Caki2 (cell line): ENCODE measurements at places on chromosomes 2 and 18.

GRCh38 chr2:176589287-176589686, 320.0 kb downstream of the MTX2 start:
- no peak for DNase-seq

- peak; percentile 10 for DNase-seq
These were observed 688 bp downstream of the MAPRE2 start for GRCh38 chr18:35041815-35042387.

DNA sequence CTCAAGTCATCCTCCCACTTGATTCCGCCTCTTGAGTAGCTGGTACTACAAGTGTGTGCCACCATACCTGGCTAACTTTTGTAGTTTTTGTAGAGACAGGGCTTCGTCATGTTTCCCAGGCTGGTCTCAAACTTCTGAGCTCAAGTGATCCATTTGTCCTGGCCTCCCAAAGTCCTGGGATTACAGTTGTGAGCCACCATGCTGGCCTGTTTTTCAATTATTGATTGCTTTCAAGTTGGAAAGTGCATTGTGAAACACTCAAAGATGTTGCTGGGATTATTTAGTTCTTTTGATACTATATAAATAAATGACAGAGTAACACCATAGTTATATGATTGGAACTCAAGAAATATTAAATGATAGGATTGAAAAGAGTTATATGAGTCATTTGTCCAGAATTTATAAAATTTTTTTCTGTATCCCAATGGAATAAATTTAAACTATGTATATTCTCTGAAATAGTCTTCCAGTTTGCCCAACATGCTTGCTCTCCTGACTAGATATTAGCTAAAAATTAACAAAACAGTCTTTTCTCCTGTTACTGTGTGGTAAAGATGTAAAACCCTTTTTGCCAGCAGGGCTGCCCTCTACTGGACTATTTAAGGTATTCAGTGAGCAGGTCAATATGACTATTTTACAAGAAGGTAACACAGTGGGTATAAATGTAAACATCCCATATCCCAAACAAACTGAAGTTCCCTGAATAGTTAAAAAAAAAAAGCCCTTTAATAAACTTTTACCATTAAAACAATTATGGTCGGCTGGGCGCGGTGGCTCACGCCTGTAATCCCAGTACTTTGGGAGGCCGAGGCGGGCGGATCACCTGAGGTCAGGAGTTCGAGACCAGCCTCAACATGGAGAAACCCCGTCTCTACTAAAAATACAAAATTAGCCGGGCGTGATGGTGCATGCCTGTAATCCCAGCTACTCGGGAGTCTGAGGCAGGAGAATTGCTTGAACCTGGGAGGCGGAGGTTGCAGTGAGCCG, 42.7 kb downstream of the ACSL3 start:
- DNase-seq = peak; percentile 44

- no peak for DNase-seq
These were observed 21.1 kb upstream of the CHMP3 start for GRCh38 chr2:86584151-86584913.

DNA sequence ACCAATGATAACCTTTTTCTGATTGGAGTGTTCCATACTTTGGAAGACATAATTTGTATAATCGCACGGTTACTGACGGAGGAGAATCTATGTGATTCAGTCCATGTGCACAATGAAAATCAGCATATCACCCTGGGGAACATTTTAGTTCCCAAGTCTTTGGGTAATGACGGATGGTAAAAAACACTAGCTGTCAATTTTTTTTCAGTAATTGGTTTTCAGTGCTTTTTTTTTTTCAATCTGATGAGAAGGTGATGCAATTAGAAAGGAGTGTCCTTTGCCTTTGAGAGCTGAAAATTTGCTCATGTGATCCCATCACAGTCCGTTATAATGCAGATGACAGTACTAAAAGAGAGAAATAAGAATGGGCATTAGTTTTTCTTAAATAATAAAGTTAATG, 51.9 kb upstream of the THOC1 start:
- DNase-seq = no peak

DNA sequence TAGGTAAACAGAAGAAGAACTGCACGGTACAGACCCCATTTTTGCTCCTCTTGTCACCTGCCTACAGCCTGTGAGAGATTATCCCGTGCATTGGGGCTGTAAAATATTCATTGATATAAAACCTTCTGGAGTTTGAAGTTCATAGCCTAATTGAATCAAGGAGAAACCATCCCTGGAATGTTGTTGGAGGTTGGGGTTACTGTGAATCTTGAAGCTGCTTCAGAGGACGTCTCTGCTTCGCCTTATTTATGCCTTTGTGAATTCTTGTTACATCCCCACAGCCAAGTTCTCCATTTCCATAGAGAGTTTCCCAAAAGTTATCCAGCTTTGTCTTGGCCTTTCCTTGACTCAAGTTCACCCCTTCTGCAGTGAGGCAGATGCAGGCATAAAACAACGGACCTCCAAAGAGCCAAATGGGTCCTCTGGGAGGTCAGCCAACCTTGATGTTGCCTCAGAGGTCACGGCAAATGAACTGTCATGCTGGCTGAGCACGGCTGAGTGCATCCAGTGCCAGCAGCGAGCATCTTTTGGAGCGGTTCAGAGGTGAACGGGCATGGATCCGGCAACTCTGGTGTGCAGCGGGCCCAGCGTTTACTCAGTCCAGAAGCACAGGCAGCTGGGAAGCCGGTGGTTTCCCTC, 317.6 kb downstream of the PRKCE start:
- DNase-seq = peak; percentile 72

- DNase-seq = no peak
These were observed 3.8 kb upstream of the SEMA4C start for GRCh38 chr2:96873651-96874096.

DNA sequence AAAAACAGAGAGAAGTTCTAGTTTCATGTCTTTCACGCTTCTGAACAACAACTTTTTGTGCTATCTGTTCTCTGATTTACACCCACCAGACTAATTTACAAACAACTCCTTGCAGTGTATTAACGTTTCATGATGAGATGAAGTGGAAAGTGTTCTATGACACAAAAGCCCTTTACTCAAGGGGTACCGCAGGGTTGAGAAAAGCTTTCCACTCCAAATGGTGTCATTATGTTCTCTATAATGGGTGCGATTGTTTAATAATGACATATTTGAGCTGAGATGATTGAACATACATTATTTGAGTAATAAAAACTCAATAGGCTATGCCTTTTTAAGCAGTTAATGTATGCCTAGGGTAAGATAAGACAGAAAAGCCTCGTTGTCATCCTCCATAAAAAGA, 76.3 kb downstream of the ACTR3 start:
- no peak for DNase-seq

DNA sequence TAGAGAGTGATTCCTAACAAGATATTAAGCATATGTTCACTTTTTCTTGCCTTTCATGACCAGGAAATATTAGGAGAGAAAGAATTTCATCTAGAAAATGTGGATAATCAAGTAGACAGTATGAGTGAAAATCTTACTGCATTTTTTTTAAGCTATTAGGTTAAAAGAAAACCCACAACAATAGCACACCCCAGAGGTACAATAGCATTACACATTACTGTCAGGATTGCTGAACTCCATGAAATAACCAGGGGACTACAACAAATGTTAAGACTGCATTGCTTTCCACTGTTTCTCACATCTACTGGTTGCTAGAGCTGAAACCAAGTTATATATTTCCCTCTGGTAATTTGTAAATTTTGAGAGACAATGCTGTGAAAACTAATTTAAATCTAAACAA, 33.7 kb downstream of the KLF7 start:
- no peak for DNase-seq

- no peak for DNase-seq
These were observed 48.7 kb downstream of the CAVIN2 start for GRCh38 chr2:191797942-191798876.

DNA sequence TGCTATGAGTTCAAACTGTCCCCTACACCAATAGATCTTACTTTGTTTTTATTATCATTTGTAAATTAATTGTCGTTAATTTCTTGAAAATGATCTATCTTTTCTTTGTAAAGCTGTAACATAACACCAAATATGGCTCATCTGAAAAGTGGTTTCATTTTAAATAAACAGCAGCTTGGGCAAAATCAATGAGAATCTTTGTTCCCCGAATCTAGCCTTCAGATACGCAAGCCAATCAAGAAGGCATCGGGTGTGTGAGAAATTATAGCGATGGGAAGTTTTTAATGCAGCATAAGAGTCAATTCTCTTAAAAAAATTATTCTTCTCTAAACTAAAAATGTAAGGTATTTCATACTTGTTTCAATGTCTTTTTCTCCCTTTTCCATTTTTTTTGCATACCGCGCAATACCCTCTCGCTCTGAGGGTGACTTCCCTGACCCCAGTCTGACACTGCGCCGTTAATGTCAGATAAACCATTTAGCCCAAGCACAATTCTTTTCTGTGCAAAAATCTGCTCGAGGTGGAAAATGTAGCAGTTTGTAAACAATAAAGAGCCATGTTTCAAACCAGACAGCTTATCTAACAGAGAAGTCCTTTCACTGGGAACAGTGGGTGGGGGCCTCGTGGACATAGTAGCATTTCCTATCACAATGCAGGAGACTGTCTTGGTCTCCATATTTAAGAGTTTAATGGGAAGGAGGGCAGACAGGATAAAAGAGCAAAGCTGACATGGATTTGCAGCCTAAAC, 129.4 kb downstream of the TCF4 start:
- no peak for DNase-seq

GRCh38 chr2:42492691-42493467, 903 bp downstream of the KCNG3 start:
- DNase-seq = no peak

DNA sequence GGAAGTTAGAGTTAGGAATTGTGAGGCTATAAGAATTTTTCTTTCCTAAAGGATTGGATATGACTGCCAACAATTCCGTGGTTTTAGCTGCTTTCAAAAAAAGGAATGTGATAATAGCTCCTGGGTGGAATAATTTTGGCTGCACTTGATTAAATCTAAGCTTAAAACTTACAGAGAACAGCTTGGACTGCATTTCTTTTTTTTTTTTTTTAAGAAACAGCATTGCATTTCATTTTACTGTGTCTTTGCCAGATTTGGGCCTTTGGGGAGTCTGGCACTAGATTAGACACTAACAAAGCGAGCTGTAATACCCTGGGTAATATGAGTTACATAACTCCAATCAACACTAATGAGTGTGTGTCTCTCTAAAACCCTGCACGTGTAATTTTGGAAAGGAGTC, 37.8 kb upstream of the ZNF397 start:
- no peak for DNase-seq

DNA sequence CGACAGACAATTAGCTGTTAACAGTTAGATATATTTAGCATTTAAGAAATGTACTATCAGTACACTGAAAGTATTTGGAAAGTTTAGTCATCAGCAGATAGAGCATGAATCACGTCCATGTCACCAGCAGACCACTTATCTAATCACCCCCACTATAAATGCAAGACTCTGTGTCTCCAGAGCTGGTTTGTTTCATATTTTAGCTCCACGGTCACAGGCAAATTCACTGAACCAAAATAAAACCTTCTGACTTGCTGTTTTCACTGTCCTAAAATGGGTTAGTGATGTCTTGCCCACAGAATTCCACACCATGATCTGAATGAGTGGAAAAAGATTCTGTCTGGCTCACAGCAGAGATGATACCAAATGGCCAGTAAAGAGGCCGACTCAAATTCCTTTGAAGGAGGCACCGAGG, 64.9 kb downstream of the CDH2 start:
- DNase-seq = peak; percentile 62

DNA sequence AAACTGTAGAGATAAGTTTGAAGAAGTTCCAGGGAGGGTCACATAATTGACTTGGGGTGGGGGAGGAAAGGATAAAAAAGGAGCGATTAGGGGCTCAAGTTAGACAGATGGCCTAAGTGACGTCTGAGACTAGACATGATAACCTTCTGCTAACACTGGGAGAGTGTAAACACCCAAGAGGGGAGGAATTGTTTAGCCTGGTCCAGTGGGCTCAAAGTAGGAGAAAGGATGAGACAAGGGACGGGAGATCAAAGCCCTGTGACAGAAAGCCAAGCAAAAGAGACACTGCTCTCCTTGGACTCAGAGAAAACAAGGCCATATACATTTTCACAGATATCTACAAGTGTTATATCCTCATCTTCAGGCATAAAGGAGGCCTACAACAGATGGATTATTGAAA, 45.5 kb upstream of the IHH start:
- DNase-seq = no peak

DNA sequence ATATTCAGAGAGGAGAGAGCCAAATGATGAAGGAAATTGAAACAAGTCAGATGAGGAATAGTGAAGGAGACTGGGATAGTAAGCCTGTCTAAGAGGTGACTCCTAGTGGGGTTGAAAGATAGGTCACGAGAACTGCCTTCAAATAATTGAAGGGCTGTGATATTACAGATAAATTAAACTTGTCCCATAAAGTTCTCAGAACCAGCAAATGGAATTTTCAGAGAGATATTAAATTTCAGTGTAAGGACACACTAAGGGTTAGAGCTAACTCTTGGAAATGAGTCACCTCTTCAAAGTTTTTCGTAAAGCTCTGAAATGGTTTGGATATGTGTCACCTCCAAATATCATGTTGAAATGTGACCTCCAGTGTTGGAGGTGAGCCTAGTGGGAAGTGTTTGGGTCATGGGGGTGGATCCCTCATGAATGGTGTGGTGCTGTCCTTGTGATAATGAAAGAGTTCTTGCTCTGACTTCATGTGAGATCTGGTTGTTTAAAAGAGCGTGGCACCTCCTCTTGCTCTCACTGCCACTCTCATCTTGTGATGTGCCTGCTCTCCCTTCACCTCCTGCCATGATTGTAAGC, 87.3 kb downstream of the BABAM2 start:
- peak; percentile 82 for DNase-seq

DNA sequence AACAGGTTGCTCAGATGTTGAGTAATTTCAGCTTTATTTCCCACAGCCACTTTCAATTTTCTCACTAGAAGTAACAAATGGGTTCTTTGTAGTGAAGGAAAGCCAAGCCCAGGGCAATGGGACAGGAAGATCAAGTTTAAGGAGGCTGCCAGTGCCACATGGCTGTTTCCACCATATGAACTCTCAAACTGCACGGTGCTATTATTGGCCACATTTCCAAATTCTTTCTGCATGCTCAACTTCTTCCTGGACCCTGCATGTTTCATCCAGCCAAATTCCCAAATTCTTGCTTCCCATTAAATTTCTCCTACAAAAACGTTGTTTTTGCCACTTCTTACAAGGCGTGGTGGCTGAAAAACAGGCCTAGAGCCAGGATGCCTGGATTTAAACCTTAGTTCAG, 193.3 kb upstream of the SPHKAP start:
- no peak for DNase-seq

GRCh38 chr18:13409026-13409425, 190.5 kb downstream of the LDLRAD4 start:
- DNase-seq = no peak

DNA sequence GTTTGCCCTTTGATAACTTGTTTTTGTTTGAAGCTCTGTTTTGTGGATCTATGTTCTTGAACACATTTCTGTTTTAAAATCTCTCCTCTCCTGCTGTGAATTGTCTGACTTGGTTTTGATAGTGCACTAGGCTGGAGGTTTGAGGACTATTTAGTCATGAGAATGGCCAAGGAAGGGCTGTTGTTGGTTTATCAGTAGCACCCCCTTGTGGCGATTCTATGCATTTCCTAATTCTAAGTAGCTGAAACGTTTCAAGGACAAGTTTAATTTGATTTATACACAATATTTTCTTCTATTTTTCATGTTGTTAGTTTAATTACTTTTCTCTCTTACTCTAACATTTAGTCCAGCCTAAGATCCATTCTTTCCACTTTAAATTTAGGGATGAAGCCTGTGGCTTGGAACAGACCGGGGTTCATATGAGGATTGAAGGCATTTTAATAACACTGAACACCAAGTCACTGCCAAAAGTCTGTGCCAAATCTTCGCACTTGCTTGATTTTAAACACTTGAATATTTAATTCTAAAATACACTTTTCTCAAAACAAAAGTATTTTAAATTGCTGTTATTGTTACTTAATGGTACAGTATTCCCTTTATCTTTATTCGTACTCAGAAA, 166.0 kb downstream of the SOCS6 start:
- peak; percentile 20 for DNase-seq

- peak; percentile 81 for DNase-seq
These were observed 2.9 kb downstream of the TGOLN2 start for GRCh38 chr2:85324639-85325465.
